Activated naive CD4-positive, alpha-beta T cell (primary cell): ENCODE measurements at places on chromosomes 1 and 21.

DNA sequence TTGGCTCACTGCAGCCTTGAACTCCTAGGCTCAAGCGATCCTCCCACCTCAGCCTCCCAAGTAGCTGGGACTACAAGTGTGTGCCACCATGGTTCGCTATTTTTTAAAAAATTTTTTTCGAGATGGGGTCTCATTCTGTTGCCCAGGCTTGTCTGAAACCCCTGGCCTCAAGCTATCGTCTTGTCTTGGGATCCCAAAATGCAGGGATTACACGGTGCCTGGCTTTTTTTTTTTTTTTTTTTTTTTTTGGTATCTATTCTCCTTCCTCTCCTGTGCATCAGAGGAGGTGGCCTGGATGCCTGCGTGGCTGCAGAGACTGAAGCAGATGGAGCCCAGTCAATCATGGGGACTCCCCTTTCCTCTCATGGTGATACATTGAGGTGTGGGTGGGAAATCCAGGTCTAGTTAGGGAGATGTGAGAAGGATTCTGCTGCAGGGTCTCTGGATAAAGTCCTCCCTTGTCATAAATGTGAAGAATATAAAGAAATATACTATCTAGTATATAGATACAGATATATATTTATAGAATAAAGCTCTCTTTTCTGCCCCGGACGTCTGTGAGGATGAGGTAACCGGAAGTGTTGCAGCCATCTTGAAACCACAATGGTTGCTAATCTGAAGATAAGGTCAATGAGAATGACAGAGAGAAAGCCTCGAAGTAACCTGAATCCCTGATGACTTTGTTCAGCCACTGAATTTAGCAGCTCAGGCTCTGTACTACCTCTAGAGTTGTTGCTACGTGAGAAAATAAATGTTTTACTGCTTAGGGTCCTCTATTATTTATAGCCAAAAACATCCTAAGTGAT is 19.5 kb upstream of the RGSL1 start:
- no peak for DNase-seq

- DNase-seq: no peak
Observed at GRCh38 chr1:188122646-188123045, 1293.9 kb downstream of the PLA2G4A start.

- no peak for DNase-seq
Observed at GRCh38 chr1:4658643-4659628, 4.5 kb downstream of the AJAP1 start.

GRCh38 chr1:201145816-201146215 is 8.5 kb downstream of the TMEM9 start:
- no peak for DNase-seq

DNA sequence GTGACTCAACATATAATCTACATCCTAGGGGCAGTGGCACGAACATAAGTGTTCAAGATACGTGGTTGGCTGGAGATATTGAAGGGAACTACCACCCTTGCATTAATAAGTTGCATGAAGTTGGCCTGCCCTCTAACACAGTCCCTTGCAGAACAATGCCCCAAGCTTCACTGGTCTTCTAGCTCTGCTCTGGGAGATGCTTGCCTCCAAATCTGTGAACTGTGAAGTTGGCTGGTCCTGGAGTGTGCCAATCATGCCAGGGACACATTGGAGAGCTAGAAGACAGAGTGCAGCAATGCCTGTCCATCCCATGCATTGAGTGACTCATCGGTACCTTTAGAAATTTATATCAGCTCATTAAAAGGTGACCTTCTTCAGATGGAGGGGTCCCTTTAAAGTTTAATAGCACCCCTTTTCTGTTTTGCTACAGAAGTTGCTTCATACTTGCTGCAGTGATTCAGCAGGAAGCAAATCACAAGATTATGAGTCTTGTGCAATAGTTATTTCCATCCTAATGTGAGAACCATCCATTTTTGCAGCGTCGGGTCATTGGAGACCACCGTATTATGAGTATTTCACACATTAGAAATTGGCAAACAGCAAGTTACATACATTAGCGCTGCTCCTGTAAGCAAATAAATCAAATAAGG is 55.2 kb upstream of the KAZN start:
- DNase-seq: no peak

DNA sequence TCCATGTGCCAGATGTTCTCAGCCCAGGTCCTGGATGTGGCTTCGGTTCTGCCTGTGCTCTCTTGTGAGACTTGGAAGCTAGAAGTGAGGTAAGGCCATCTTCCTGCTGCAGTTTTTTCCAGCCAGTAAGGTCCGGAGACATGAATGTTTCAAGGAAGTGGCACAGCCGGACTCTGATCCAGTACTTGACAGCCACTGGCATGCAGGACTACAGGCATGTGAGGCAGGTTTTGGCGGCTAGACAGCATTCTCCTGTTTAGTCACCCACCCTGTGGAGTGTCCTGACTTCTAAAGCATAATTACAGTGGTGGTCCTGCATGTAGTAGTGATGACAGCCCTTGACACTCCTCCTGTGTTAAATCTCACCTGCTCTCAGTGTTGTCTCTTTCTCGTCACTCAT is 72.3 kb downstream of the TNFSF4 start:
- no peak for DNase-seq

DNA sequence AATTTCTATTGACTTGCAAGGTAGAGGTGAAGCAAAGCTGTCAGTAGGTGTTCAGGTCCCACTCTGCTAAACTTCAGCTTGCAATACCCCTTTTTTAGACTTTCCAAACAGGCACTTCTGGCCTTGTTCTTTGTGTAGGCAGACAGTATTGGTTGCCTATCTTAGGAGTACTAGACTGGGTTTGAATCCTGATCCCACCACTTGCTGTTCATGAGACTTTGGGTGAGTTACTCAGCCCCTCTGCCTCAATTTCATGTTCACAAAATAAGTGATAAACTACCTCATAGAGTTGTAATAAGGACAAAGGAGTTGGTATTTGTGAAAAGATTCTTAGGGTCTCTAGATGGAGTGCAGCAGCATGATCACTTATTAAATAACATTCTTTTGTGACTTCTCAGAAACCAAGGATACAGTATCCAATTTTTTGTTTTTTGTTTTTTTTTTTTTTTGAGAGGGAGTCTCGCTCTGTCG is 5.2 kb downstream of the RCC1 start:
- DNase-seq: no peak

GRCh38 chr1:9402256-9402616 is 109.5 kb downstream of the SPSB1 start:
- DNase-seq: no peak

- no peak for DNase-seq
Observed at GRCh38 chr1:238752327-238752726, 634.0 kb upstream of the CHRM3 start.

DNA sequence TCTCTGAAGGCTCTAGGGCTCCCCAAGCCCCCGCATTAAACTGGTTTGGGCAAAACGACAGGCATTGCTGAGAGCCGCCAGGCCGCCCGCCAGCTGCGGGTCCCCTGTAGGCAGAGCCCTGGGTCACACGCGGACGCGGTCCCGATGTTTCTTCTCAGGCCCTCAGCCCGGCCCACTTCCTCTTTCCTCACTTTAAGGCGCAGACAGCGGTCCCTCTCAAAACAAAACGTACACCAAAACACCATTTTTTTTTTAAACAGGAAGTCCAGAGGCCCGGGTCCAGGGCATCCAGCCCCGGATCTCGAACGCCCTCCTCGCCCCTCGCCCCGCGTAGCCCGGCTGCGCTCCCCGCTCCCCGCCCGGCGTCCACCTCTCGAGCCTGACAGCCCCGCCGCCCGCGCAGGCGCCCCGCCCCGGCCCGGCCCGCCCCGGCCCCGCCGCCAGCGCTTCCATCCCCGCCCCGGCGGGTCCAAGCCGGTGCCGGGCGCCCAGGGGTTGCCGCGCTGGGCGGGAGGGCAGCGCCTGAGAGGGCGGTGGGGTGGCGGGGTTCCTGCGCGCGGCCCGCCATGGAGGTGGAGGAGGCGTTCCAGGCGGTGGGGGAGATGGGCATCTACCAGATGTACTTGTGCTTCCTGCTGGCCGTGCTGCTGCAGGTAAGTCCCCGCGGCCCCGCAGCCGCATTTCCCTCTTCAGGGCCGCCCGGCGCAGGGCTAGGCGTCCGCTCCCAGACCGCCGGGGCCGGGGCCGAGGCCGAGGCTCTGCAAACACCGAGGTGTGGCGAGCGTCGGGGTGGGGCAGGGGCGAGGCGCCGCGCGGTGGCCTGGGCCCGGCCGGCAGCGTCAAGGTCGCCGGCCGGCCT is at the start of gene SLC22A15:
TSS of gene SLC22A15 (plus strand) at position 452 of the 859 bp plus-strand sequence. CDS start at position 567, 115 bp downstream.
- no peak for DNase-seq

DNA sequence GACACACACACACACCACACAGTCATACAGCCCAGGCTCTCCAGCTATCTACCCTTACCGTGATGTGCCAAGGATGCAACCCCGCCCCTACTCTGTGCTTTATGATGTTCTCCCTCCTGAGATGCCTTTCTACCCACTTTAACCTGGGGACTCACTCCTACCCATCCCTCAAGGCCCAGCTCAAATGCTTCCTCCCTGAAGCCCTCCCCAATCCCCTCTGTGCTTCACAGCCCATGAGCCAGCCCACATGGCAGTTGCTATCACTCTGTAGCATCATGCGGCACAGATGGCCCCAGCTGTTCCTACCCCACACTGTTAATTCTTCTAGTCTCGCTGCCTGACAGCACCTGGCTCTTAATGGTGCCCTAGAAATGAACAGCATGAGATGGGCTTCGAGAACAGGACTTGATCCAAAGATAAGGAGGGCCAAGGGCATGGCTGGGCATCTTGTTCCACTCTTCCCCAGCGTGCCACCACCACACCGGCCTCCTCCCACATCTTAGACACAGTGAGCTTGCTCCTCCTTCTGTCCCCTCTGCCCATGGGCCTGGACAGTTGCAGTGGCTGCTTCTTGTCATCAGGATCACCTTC is 109.8 kb downstream of the GLIS1 start:
- DNase-seq: no peak

DNA sequence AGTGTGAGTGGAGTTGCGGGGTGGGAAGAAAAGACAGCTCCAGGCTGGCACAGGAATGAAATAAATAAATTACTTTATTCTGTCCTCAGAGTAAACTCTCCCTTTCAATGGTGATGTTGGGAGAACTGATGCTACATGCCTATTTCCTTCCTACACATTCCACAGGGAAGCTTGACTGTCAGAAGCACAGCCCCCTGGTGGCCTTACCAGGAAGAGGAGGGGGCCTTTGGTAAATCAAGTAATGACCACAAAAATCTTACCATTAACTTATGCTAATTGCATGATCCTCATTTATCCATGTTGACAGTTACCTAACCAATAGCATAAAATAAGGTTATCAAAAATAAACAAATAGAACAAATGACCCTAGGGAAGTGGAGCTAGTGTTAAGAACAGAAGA is 605.0 kb upstream of the PKN2 start:
- DNase-seq: no peak

GRCh38 chr1:10866321-10867093 is 70.1 kb upstream of the CASZ1 start:
- no peak for DNase-seq

GRCh38 chr1:172286629-172287076 is 133.8 kb upstream of the C1orf105 start:
- DNase-seq: no peak

GRCh38 chr21:46226920-46227599 is 1.5 kb downstream of the LSS start:
- DNase-seq: no peak

- no peak for DNase-seq
Observed at GRCh38 chr1:96358057-96358456, 363.5 kb upstream of the PTBP2 start.

GRCh38 chr1:64986903-64987871 is 20.8 kb upstream of the JAK1 start:
- no peak for DNase-seq

GRCh38 chr1:180255536-180256340 is 25.7 kb downstream of the LHX4 start:
- DNase-seq: no peak

DNA sequence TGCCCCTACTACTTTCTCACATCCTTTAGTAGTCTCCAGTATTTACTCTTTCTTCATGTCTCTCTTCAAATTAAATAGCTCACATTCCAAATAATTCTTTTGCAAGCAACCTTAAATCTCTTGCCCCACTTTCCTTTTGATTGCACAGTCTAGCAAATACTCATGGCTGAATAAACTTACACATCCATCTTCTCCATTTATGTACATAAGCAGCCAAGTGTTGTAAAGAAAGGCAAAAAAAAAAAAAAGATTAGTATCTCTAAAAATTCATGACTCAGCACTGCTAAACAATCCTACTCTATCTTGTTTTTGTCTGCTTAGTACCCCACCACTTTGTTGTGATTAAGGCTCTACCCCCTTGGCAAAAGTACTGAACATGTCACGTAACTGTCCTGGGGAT is 42.6 kb downstream of the F13B start:
- DNase-seq: no peak

- peak; percentile 52 for DNase-seq
Observed at GRCh38 chr1:160768295-160768657, 27.7 kb upstream of the LY9 start.

DNA sequence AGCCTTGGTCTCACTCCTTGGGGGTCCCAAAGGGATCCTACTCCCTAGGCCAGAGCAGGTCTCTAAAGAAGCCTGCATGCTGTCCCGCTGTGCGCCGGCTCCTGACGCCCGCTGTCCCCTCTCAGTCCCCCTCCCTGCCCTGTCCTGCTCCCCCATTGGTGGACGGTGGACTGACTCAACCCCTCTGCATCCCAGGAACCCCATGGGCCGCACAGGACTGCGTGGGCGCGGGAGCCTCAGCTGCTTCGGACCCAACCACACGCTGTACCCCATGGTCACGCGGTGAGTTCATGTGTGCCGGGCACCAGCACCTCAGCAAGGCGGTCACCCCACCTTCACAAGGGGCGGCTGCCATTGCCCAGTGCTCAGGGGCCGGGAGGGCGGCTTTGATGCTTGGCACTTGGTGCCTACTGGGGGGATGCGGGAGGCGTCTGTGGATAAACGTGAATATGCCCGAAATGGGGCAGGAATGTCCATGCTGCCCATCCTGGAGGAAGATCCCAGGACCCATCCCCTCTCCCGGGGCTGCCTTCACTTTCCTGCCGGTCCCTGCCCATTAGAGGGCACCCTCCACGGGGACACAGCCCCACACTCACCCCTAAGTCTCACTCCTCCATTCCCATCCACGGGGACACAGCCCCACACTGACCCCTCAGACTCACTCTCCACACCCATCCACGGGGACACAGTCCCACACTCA is 20.2 kb upstream of the LRRC3 start:
- no peak for DNase-seq

- no peak for DNase-seq
Observed at GRCh38 chr1:230260831-230261230, 165.3 kb downstream of the PGBD5 start.

- DNase-seq: no peak
Observed at GRCh38 chr1:206059355-206059915, 6.5 kb downstream of the RHEX start.

DNA sequence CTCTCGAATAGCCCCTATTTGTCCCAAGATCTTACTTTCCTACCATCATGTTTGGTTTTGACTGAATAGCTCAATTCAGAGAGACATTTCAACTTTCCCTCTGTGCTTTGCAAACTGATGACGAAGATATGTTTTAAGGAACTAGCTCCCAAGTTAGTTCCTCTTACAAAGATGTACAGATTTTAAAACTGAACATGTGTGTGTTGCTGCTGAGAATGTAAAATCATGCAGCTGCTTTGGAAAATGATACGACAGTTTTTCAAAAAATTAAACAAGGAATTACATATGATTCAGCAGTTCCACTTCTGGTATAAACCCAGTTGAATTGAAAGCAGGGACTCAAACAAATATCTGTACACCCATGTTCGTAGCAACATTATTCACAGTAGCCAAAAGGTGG is 33.6 kb downstream of the KIF26B start:
- DNase-seq: no peak
